ENCODE measurements at places on chromosomes 1 and 21.
A peak's percentile ranks its signal among the peaks of the same experiment; 100 is the strongest.

- DNase-seq, result no peak
Measured at GRCh38 chr1:82001345-82001744, 200.6 kb downstream of the ADGRL2 start.

- DNase-seq, result no peak
Measured at GRCh38 chr1:8563944-8564537, 246.1 kb downstream of the SLC45A1 start.

DNA sequence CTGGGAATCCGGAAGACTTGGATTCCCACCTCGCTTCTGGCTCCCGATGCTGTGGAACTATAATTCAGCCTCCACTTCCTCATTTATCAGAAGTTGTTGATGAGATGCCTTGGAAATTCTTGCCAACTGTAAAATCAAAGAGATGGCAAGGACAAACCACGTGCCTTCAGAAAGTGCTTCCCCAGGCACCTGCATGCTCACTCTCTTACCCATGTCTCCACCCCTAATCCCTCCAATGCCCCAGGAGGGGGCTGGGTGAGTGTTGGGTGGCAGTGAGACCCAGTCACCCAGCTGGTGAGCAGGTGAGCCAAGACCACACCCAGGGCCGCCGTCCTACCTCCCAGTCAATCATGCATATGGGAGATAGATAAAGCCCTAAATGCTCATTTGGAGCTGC, 160.8 kb downstream of the PSMG1 start:
- no peak for DNase-seq

DNA sequence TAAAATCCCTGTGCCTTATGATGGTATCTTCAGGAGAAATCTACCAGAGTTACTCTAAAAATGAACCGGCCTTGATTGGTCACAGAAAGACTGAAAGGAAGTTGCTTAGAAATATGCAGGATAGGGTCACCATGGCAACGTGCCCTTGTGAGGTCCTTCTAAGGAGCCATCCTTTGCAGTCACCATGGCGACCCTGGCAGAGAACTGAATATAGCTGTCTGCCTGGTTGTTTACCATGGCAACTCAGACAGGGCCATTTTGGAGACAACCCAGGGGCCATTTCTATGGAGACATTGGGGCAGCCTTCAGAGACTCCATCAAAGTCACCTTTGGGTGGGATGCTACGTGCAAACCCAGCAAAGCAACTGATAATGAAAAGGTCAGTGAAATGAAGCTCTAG, 43.0 kb downstream of the SNX7 start:
- DNase-seq, result peak; percentile 20

DNA sequence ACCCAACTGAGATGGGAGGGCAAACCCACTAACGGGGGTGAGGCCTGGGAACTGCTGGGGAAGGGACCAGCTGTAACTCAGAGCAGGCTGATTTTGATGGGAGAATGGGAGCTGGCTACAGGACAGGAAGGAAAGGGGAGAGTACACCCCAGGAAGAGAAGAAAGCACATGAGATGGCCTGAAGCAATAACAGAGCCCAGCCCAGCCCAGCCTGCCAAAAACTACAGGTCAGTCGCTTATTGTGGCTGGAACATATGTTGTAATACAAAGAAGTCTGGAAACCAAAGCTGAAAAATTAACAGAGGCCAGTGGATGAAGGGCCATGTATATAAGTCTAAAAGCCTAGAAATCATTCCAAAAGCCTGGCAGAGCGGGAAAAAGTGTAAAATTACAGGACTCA, 1.6 kb downstream of the ITLN2 start:
- no peak for DNase-seq

GRCh38 chr1:15296585-15297321, 49.7 kb downstream of the FHAD1 start:
- DNase-seq, result no peak

DNA sequence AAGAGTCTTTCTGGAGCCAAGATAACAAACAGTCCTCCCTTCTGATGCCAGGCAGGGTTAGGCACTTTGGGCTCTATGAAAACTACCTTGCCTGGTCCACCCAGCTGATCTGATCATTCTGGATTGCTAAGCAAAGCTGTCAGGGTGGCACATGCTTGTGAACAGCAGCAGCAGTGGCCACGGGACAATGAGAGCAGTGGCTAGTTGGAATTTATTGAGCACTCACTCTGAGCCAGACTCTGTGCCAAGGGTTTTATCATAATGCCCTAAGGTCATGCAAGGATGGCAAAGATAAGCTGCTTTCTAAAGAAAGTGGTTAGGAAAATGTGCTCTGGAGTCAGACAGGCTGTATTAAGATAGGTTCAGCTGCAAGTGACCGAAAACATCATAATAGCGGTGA, 390.4 kb upstream of the VAMP3 start:
- no peak for DNase-seq

GRCh38 chr1:223022641-223023473, 120.2 kb downstream of the TLR5 start:
- DNase-seq, result no peak

DNA sequence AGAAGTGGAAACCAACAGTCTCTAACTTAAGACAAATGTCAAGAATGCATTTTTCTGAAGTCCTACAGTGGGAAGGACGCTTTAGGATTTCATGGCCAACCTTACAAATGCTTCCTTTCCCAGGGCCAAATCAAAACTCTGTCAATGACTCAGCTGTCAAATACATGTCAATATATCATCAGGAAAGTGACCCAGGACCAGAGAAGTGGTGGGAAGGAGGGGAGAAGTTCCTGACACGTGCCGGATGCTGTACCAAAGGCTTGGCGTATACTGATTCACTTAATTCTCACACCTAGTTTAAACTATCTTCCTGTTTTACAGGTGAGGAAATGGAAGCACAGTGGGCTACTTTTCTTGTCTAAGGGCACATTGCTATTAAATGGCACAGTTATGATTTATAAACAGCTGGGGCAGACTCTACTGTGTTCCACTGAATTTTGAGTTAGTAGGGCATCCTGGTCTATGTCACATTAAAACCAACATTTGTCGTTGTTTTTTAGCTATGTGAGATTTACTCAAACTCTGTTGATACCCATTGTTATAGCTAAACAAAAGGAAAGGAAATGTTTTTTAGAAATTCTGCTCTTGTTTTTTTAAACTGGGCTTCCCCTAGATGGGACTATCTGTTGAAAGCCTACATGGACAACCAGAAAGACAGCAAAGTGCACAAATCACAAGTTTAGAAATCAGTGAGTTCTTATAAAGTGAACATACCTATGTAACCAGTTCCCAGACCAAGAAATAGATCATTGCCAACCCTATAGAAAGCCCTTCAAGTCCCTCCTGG, 208.2 kb upstream of the SGIP1 start:
- no peak for DNase-seq

DNA sequence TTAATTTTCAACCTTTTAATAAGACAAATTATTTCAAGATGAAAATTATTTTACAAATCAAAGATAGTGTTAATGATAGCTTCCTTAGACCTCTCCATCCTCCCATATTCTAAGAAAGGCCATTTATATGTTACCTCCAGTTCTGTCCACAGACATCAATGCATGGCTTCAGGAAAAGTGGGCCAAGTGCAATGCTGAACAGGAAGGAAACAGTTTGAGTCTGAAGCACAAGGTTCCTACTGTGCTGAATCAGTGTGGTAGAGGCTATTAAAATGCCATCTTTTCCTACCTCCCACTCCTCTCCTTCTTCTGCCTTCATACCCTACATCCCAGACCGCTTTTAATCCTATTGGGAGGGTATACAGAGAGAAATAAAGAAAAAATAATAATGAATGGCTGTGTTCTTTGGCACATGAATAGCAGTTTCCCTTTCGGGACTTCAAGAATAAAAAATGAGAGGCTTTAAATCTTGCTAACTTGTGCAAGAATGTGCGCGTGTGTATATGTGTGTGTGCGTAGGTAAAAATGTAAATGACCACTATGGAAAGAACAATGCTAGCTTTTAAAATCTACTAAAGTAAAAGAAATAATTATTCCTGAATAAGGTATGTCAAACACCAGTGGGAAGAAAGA, 62.6 kb upstream of the C1orf105 start:
- no peak for DNase-seq

- peak; percentile 42 for DNase-seq
Measured at GRCh38 chr1:161427733-161428516, 60.2 kb upstream of the CFAP126 start.

- DNase-seq, result no peak
Measured at GRCh38 chr1:206736878-206737728, 33.5 kb upstream of the IL19 start.

- DNase-seq, result no peak
Measured at GRCh38 chr1:218673170-218673569, 328.0 kb downstream of the TGFB2 start.

DNA sequence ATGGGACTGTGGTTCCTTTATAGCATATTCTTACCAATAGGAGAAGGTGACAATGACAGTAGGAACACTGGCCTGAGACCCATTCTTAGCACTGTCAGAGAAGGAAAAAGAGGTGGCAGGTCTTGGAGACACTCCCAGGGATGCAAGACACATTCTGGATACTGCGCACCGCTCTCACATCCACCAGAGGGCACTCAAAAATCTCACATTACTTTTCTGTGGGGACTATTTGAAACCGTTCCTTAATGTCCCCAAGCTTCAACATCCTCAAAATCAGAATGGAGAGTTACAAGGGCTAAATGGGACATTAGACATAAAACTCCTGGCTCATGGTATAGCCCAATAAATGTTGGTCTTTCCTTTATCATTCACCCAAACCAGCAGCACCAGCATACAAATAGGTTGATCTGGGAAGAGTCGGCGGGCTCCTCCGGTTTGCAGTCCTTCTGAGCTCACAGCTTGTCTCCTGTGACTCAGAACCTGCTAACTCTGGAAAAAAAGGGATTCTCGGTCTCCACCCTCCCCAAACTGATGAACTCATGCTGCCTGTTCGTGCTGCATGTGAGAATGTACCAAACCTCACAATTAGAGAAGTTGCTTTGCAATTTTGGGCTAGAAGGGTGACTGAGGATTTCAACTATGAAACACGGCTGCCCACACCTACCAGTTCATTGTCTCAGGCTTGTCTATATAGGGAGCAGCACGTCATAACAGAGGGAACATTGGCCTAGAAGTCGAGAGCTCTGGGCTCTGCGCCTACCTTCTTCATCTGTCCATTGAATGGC, 40.2 kb downstream of the IL12RB2 start:
- DNase-seq, result no peak

- no peak for DNase-seq
Measured at GRCh38 chr1:14810595-14811361, 212.3 kb downstream of the KAZN start.

GRCh38 chr1:18322368-18323032, 158.2 kb upstream of the KLHDC7A start:
- no peak for DNase-seq

Measured in HFF-Myc (cell line).